Activated naive CD8-positive, alpha-beta T cell treated with anti-CD3 and anti-CD28 coated beads for 36 hours (primary cell): ENCODE measurements at places on chromosomes 2 and 18. TPM values are rescaled to one million over a fixed set of nuclear protein-coding genes. Genes with fewer than 3 reads are reported as not detected.

MBP gene
- total RNA-seq = 41.2 TPM

CHRNG gene
- total RNA-seq = not detected

ANKRD29 gene
- not detected for total RNA-seq

GRCh38 chr2:173353556-173353955 lies 1.1 kb upstream of the CDCA7 start:
- DNase-seq = no peak

DNA sequence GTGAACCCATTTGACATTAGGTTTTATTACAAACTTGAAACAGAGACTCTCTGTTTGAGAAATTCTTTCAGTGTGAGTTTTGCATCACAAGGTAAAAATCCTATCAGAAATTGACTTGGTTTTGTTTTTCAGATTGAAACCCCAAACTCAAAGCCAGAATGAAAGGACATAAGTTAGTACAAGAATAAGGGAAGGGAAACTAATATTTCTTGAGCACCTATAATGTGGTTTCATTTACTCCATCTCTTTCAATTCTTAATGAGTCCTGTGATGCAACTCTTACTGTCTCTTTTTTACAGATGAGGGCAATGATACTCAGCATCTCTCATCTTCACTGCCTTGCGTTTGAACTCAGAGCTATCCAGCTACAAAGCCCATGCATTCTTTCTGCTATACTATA lies 210.0 kb upstream of the SIX3 start:
- no peak for DNase-seq

GRCh38 chr2:4745056-4745991 lies 946.9 kb upstream of the SOX11 start:
- no peak for DNase-seq

GRCh38 chr2:85789271-85789670 lies 35.5 kb downstream of the ATOH8 start:
- no peak for DNase-seq

DNA sequence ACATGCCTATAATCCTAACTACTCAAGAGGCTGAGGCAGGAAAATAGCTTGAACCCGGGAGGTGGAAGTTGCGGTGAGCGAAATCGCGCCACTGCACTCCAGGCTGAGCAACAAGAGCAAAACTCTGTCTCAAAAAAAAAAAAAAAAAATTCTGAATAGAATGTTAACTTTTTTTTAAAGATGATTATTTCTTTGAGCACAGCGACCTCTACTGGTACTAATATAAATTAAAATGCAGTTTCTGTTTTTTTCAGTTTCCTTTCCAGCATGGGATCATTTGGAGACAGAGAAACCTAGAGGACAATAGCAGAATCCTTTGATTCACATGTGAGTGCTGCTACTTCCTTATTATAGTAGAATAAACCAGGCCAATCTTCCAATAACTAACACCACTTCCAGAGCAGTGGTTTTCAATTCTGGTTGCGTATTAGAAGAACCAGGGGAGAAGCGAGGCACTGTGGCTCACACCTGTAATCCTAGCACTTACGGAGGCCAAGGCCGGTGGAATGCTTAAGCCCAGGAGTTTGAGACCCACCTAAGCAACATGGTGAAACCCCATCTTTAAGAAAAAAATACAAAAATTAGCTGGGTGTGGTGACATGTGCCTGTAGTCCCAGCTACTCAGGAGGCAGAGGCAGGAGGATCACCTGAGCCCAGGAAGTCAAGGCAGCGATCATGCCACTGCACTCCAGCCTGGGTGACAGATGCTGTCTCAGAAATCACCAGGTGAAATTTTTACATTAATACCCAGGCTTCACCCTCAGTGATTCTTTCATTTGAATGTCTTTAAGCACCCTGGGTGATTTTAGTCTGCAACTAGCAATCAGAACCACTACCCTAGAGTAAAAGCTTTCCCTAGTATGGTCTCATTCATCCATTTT lies 10.1 kb downstream of the SRSF7 start:
- no peak for DNase-seq

GRCh38 chr18:38648179-38648578 lies 1082.6 kb upstream of the CELF4 start:
- no peak for DNase-seq

DNA sequence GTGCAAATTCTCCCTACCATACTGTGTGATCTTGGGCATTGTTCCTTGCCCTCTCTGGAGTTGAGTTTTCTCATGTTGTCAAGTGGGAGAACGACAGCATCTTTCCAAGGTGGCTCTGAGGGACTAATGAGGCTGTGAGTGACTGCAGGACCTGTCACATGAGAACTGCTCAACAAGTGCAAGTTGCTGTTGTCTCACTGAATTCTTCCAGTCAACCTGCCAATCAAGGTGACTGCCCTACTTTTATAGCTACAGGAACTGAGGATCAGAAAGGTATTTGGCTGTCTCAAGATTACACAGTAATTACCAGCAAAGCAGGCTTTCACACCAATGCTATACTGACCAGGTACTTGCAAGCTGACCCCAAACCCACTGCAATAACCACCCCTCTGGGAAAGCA lies 137.6 kb downstream of the MTCL1 start:
- no peak for DNase-seq

- DNase-seq = no peak
These were observed 198.5 kb upstream of the LRATD1 start for GRCh38 chr2:14433946-14434495.

GRCh38 chr18:48615566-48616401 lies 77.0 kb downstream of the CTIF start:
- no peak for DNase-seq
